ENCODE measurements at places on chromosomes 11 and 22.

DNA sequence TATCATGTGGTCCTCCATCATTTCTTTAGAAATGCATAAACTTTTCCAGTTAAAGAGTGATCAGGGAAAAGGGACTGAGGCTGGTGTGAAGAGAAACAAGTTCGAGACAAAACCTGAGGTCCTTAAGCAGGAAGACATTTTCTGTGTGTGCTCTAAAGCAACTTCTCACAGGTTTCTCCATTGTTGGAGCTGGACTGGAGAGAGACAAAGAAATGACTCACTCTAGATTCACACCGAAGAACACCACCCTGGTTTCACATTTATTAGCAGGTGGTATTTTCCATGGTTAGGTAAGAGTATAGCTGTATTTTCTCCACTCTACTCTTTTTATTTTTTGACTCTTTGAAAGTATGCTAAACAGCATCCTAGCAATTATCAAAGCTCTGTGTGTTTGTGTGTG, 736.4 kb downstream of the KCNA4 start:
- no peak for DNase-seq
- H3K27me3 ChIP-seq: no peaks in the 10 kb centered on the region
- H3K27ac ChIP-seq: no peak overlapping the region
- no peak overlapping the region for H3K4me3 ChIP-seq
- H3K36me3 ChIP-seq: no peaks in the 10 kb centered on the region
- H3K4me1 ChIP-seq: no peaks in the 10 kb centered on the region

- no peak overlapping the region for H3K27ac ChIP-seq
- H3K27me3 ChIP-seq: no peaks in the 10 kb centered on the region
- no peaks in the 10 kb centered on the region for H3K4me1 ChIP-seq
- no peaks in the 10 kb centered on the region for H3K36me3 ChIP-seq
- no peak overlapping the region for H3K4me3 ChIP-seq
- no peak for DNase-seq
These were observed 8.0 kb downstream of the JAML start for GRCh38 chr11:118216621-118217481.

DNA sequence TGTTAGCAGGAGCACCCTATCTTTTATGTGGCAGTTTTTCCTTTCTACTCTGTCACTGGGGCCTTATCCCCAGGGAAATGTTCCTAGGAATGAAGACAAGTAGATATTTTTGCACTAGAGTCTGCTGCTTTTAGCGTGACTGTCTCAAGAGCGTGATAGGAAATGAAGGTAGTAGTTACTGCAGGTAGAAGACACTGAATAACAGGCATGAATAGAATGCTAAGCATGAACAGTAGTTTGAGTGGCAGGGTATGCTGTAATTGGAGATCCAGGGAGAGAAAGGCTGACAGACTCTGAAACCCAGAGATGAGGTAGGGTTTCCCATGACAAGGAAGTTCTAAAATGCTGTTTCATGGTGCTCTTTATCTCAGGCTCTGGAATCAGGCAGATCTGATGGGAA, 475.1 kb downstream of the NELL1 start:
- H3K4me3 ChIP-seq: no peak overlapping the region
- H3K27me3 ChIP-seq: no peaks in the 10 kb centered on the region
- H3K27ac ChIP-seq: no peak overlapping the region
- no peaks in the 10 kb centered on the region for H3K4me1 ChIP-seq
- no peaks in the 10 kb centered on the region for H3K36me3 ChIP-seq
- DNase-seq: no peak

DNA sequence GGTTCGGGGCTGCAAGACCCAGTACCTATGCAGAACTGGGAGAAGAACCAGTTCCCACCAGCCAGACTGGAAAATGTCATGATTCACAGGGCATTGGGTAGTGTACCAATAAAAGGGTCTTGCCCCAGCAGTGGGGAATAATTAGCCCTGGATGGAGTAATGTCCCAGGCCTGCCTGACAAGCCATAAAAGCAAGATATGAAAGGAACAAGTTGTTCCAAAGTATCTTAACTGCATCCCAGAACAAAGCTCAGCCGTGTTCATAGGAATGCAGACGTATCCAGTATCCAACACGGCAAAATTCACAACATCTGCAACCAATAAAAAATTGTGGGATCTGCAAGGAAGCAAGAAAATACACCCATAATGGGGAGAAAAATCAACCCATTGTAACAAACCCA, 47.9 kb downstream of the ASCL2 start:
- H3K4me1 ChIP-seq: no peaks in the 10 kb centered on the region
- H3K27me3 ChIP-seq: no peaks in the 10 kb centered on the region
- no peaks in the 10 kb centered on the region for H3K36me3 ChIP-seq
- H3K27ac ChIP-seq: no peak overlapping the region
- H3K4me3 ChIP-seq: no peak overlapping the region

GRCh38 chr11:22761066-22761465, 68.5 kb downstream of the SVIP start:
- no peak for DNase-seq
- no peak overlapping the region for H3K4me3 ChIP-seq
- no peak overlapping the region for H3K27ac ChIP-seq
- H3K4me1 ChIP-seq: no peaks in the 10 kb centered on the region
- H3K27me3 ChIP-seq: no peaks in the 10 kb centered on the region
- H3K36me3 ChIP-seq: no peaks in the 10 kb centered on the region
